ENCODE measurements at places on chromosomes 4 and X.
A peak's percentile ranks its signal among the peaks of the same experiment; 100 is the strongest.

GRCh38 chrX:86369847-86370630, 221.8 kb downstream of the DACH2 start:
- no peak for DNase-seq

- no peak for DNase-seq
These were observed 270.6 kb upstream of the SLC7A11 start for GRCh38 chr4:138512756-138513155.

DNA sequence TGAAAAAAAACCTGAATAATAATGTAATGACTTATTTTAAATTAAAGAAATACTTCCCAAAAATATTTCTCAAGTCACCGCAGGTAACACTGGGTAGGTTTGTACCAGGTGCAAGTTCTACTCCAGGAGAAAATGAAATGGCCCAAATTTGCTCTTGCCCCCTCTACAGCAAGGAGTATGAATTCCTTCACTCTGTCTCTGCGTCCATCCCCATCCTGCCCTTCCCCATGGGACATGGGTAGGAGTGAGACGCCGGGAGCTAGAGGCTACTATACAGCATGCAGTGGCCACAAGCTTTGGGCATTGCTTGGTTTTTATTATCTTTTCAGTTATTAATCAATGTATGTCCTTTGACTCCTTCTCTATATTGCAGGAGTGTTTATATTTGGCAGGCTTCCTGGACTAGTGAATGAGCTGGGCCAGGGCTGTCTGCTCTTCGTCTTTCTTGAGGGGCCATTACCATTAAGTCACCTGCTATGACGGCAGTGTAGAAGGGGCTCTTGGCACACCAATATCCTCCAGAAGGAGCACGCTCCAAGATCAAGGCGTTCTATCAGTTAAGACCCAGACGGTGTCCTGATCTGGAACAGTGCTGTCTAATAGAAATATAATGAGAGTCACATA, 149.6 kb downstream of the ENPP6 start:
- DNase-seq: no peak

GRCh38 chr4:188728359-188728758, 589.1 kb downstream of the TRIML1 start:
- no peak for DNase-seq

- DNase-seq: no peak
These were observed 433.4 kb downstream of the PDGFC start for GRCh38 chr4:156538210-156538609.

GRCh38 chrX:45758319-45758718, 557.6 kb upstream of the DIPK2B start:
- peak; percentile 85 for DNase-seq

DNA sequence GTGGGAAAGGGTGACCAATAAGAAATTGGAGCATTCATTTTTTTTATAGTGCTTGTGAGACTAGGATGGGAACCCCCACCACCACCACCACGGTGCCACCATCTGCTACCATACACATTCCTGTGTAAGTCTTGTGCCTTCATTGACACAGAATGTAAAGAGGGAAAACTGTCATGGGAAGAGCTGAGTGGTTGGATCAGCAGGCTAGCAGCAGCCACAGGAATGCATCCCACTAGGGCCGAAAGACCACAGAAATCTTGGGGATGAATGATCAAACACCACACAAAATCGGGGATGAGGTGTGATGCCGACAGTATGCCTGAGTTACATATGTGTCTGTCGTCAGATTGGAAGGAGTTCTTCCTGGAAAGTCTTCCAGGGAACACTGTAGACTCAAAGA, 69.2 kb downstream of the SRPX start:
- no peak for DNase-seq

DNA sequence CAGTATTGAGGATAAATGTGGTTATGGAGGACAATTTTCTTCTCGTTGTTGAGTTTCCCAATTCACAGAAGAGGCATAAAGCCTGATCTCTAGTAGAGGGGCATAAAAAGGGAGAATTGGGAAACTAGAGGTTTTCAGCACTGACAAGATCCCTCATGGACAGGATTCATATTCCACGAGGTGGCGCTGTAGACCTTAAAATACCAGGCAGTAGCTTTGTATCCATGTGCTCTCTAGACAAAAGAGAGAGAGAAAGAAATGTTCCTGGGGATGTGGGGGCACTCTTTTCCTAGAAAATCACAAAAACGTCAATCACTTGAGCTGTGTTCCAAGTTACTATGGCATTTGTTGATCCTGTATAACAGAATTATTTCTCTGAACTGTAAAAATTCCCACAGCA, 128.3 kb downstream of the MAGEE1 start:
- DNase-seq: peak; percentile 68

GRCh38 chrX:151624677-151625076, 61.2 kb downstream of the PASD1 start:
- DNase-seq: no peak

DNA sequence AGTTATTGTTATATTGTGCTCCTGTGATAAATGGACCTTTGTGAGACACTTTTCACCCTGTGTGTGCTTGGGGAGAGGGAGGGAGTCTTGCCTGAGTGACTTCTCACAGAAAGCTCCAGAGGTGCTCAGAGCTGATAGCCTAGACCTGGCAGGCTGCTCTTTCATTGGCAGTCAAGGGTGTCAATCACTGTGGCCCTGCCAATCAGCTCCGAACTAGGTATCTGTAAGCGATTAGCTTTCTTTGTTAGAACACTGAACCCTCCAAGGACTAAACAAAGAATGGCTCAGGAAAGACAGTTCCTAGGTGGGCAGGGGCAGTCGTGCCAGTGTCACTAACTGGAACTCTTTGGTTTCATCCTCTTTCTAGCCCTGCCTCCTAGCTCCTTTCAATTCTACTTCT, 2.7 kb upstream of the NALF2 start:
- no peak for DNase-seq

GRCh38 chrX:115427861-115428410, 133.0 kb upstream of the PLS3 start:
- no peak for DNase-seq

DNA sequence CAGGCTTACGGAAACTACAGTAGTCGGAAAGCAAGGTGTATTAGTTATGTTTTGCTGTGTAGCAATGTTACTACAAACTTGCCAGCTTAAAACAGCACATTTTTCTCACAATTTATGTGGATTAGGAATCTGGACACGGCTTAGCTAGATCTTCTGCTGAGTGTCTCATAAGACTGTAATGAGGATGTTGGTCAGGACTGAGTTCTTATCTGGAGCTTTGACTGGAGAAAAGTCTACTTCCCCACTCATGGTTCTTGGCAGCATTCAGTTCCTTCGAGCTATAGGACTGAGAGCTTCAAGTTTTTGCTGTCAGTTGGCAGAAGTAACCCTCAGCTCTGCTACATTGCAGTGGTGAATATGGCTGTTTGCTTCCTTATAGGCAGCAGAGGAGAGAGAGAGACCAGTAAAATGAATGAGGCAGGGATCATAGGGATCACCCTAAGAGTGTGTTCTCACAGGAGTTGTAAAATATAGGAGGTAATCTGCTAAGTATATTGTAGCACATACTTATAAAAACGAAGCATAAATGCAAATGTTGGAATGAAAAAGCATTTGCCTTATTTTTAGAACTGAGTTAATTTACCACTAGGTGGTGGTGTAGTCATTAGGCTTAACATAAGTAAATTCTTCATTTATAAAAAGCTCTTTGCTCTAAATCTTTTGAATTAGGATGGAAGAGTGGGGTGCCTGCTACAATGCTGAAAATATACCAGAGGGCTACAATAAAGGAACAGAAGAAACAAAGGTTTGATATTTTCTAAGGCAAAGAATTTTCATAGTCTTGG, 38.6 kb downstream of the ALG13 start:
- peak; percentile 10 for DNase-seq

- no peak for DNase-seq
These were observed 35.2 kb upstream of the CBLL2 start for GRCh38 chrX:22237479-22237878.
